Activated CD4-positive, alpha-beta T cell treated with anti-CD3 and anti-CD28 coated beads, Interleukin-2, amount 10 ng/mL, durations not matched to agents 7 days and 5 days (primary cell): ENCODE measurements at places on chromosomes 7 and 10. TPM values are rescaled to one million over a fixed set of nuclear protein-coding genes. Genes with fewer than 3 reads are reported as not detected.

Gene SPDYE16
- 0.58 TPM for total RNA-seq

Gene FAM25G
- total RNA-seq, result not detected

Gene CHST3
- total RNA-seq, result 0.02 TPM

Gene LRRC61
- 14.9 TPM for total RNA-seq

Gene SUN3
- total RNA-seq, result not detected

Gene IFIT1B
- total RNA-seq, result not detected

Gene CH25H
- not detected for total RNA-seq

Gene OPN1SW
- not detected for total RNA-seq

Gene ELAPOR2
- total RNA-seq, result 3.0 TPM

Gene GNAI1
- total RNA-seq, result 0.45 TPM

Gene NPSR1
- total RNA-seq, result not detected

Gene RARRES2
- total RNA-seq, result not detected

Gene WEE2
- total RNA-seq, result not detected

Gene ACHE
- not detected for total RNA-seq

Gene BMPER
- not detected for total RNA-seq

Gene CALML5
- not detected for total RNA-seq

Gene FGFBP3
- 1.5 TPM for total RNA-seq

Gene MAGI2
- total RNA-seq, result 0.10 TPM

Gene HOXA4
- total RNA-seq, result not detected

Gene CDNF
- total RNA-seq, result 0.85 TPM

Gene NEURL1
- 1.6 TPM for total RNA-seq

Gene UBE3C
- total RNA-seq, result 50.3 TPM

Gene DTX2
- total RNA-seq, result 35.8 TPM

Gene MMP21
- not detected for total RNA-seq

Gene TFR2
- 9.8 TPM for total RNA-seq

Gene SFMBT2
- total RNA-seq, result 32.3 TPM

Gene CRTAC1
- not detected for total RNA-seq

Gene VAX1
- total RNA-seq, result not detected

Gene PDE1C
- total RNA-seq, result not detected

Gene CARD11
- 167 TPM for total RNA-seq

Gene PHYH
- total RNA-seq, result 9.8 TPM

Gene KAZALD1
- total RNA-seq, result 0.27 TPM

Gene TFEC
- not detected for total RNA-seq

Gene MUC12
- not detected for total RNA-seq

Gene PNLIPRP2
- total RNA-seq, result not detected

Gene BMS1
- total RNA-seq, result 16.2 TPM

Gene NRAP
- total RNA-seq, result not detected

Gene CCL26
- not detected for total RNA-seq

Gene LSM8
- 51.6 TPM for total RNA-seq

Gene CALHM3
- not detected for total RNA-seq

Gene KLF14
- not detected for total RNA-seq

Gene ACTL6B
- not detected for total RNA-seq

Gene AQP1
- 0.21 TPM for total RNA-seq

Gene MICU1
- total RNA-seq, result 27.3 TPM

Gene GIMAP7
- 239 TPM for total RNA-seq

Gene GLRX3
- 78.7 TPM for total RNA-seq

Gene RRP12
- total RNA-seq, result 21.6 TPM

Gene GIMAP2
- 97.7 TPM for total RNA-seq

Gene ASAH2
- total RNA-seq, result 2.4 TPM

Gene XRCC2
- total RNA-seq, result 14.6 TPM

Gene AGR2
- total RNA-seq, result not detected

Gene VWA2
- not detected for total RNA-seq

Gene SPDYE6
- total RNA-seq, result not detected

Gene PON1
- total RNA-seq, result not detected

Gene AGAP9
- total RNA-seq, result 4.0 TPM

Gene SLC13A1
- total RNA-seq, result not detected

Gene PNLIPRP3
- not detected for total RNA-seq
